HTR-8/SVneo (cell line): ENCODE measurements at places on chromosomes 6 and 20.

DNA sequence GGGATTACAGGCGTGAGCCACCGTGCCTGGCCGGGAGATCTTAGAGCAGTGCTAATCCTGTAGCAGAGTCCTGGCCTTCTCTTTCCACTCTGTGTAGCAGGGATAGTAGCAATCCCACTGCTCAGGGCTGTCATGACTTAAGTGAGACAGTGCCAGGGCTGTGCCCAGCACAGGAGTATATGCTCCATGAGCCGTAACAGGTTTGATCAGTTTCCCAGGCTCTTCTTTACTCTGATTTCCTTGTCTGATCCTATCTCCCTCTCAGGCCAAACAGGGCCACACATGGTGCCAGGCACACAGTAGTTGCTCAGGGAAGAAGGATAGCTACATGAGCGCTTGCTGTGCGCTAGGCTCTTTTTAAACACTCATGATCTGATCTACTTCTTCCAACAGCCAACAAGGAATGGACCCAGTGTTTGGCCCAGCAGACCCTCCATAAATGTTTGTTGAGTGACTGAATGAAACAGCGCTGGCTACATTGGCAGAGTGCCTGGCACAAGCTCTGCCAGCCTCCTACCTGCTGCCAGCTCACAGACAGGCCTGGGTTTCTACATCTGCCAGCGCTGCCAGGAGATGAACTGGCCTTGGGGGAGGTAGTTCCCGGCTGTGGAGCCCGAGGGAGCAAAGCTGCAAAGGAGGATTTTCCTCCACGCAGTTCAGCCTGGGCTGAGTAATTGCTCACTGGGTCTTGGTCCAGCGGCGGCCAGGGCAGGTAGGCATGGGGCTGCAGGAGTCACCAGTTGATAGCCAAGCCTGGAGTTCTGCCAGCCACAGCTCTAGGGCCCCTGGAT is 36.9 kb downstream of the SNAI1 start:
- DNase-seq, result no peak

DNA sequence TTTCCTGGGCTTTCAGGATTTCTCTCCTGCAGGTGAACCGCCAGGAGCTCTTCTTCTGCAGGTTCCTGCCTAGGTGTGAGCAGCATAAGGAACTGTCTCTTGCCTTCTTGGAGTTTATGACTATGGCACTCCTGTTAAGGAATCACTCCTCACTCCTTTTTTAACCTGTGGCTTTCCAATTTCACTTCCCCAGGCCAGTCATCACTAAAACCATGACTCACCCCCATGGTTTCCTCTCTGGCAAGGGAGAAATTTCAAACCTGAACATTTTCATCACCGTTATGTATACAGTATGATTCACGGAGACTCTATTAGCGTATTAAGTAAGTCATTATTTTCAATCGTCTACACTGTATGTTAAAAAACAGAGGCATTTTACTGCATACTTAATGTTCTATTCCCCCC is 78.2 kb upstream of the ARID1B start:
- DNase-seq, result peak; percentile 12

GRCh38 chr6:150334790-150335783 is 33.7 kb upstream of the IYD start:
- DNase-seq, result peak; percentile 43

DNA sequence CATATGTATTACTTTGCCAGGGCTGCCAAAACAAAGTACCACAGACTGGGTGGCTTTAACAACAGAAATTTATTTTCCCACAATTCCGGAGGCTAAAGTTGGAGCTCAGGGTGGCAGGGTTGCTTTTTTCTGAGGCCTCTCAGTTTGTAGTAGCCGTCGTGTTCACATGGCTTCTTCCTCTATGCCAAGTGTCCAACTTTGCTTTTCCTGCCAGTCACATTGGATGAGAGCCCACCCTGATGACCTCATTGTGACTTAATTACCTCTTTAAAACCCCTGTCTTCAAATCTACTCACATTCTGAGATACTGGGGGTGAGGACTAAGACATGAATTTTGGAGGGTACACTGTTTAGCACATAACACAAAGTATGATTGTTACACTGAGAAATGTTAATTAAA is 9.9 kb upstream of the ECT2L start:
- DNase-seq, result no peak

GRCh38 chr6:145813285-145814034 is 1.1 kb downstream of the FBXO30 start:
- no peak for DNase-seq

GRCh38 chr6:26474439-26474881 is 16.7 kb downstream of the BTN2A1 start:
- DNase-seq, result no peak

- DNase-seq, result no peak
These were observed 204.9 kb downstream of the SOX4 start for GRCh38 chr6:21798468-21798867.

GRCh38 chr20:58696411-58696961 is 3.9 kb downstream of the NPEPL1 start:
- no peak for DNase-seq

GRCh38 chr6:42923666-42924065 is 5.6 kb upstream of the CNPY3 start:
- no peak for DNase-seq

DNA sequence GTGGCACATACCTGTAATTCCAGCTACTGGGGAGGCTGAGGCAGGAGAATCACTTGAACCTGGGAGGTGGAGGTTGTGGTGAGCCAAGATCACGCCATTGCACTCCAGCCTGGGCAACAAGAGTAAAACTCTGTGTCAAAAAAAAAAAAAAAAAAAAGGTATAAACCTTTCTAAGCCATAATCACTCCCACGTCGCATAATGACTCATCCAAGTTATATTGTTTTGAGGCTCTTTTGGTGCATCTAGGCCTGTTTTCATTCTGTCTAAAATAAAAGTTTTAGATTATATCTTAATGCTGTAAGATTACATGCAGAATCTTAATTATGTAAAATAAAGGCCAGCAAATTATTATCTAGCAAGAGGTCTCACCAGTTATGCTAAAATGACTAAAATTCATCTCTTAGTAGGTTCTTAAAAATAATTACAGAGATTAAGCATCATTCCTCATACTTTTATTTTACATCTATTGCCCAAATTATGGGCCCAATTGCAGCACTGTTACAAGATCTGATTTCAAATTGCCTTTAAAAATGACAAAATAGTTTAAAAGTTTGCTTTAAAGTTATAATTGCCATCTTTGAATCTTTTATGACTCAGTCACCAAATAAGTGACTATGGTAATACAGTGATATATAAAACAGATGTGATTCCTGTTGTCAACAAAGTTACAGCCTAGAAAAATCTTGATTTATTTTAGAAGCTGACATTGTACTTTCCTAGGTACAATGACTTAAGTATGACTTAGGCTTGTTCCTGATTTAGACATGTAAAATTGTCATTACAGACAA is 10.4 kb upstream of the SUMO4 start:
- DNase-seq, result no peak

GRCh38 chr6:170209354-170210025 is 81.4 kb downstream of the DLL1 start:
- DNase-seq, result no peak

DNA sequence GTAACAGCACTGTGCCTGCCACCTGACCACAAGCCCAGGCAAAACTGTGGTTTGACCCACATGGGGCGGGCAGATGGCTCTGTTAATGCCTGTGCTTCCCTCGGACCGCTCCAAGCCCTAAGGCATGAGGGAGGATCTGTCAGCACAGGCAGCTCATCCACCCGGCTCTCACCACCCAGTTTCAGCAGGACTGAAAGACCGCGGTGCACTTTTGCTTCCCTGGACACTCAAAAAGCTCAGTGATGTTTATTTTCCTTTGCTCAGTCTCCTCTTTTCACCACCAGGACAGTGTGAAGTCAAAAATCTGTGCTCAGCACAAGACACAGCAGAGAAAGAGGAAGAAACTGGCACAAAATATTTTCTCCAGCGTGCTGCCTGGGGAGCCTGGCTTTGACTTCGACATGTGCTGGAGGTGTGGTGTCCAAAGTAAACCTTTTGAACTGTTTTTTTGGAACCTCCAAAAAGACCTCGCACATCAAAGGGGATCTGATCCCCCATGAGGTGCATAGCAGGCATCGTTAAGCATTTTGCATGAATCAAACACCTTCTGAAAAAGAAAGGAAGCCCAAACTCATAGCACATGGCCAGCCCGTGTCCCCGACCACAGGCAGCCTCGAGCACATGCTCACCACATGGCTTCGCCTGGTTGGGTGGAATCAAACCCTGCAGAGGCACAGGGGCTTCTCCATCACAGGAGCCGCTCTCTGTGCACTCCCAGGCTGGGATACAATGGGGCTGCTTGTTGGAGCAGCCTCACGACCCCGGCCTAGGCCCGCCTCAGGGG is 441.7 kb upstream of the JARID2 start:
- no peak for DNase-seq
